Mononuclear cell (primary cell): ENCODE measurements at places on chromosomes 3 and 15. TPM values are rescaled to one million over a fixed set of nuclear protein-coding genes. Genes with fewer than 3 reads are reported as not detected.

MUC20 gene
- 0.84 TPM for total RNA-seq

GNAT1 gene
- total RNA-seq = not detected

SAMD7 gene
- total RNA-seq = not detected

DZIP3 gene
- 9.2 TPM for total RNA-seq

ENTPD3 gene
- total RNA-seq = 0.10 TPM

NTRK3 gene
- under 0.01 TPM for total RNA-seq

TRPM1 gene
- total RNA-seq = not detected

OSTN gene
- under 0.01 TPM for total RNA-seq

CDCP1 gene
- 0.31 TPM for total RNA-seq

IGSF10 gene
- 0.10 TPM for total RNA-seq

KLF15 gene
- total RNA-seq = not detected

SCAMP5 gene
- total RNA-seq = 2.2 TPM

GPR149 gene
- total RNA-seq = not detected

TMEM45A gene
- total RNA-seq = 0.73 TPM

MNS1 gene
- not detected for total RNA-seq

RTP3 gene
- 0.10 TPM for total RNA-seq

SLC12A1 gene
- not detected for total RNA-seq

EIF3J gene
- total RNA-seq = 71.6 TPM

CCK gene
- not detected for total RNA-seq
